LHCN-M2 (cell line): ENCODE measurements at places on chromosomes 11 and 22. TPM values are rescaled to one million over a fixed set of nuclear protein-coding genes. Genes with fewer than 3 reads are reported as not detected.
A peak's percentile ranks its signal among the peaks of the same experiment; 100 is the strongest.

CTSW gene
- total RNA-seq, result 0.40 TPM in 1 of 2 replicates, not detected in the other

KIRREL3 gene
- 2.1 and 2.8 TPM in 2 replicates for total RNA-seq

KRTAP5-7 gene
- not detected in 2 replicates for total RNA-seq

OR51I1 gene
- total RNA-seq, result not detected in 2 replicates

NOX4 gene
- total RNA-seq, result 2.2 TPM in 1 of 2 replicates, not detected in the other

CCDC116 gene
- 0.06 and 0.26 TPM in 2 replicates for total RNA-seq

ART1 gene
- total RNA-seq, result not detected in 2 replicates

RBMXL2 gene
- total RNA-seq, result not detected in 2 replicates

MFRP gene
- not detected in 2 replicates for total RNA-seq

PRDM11 gene
- total RNA-seq, result 3.8 and 4.6 TPM in 2 replicates

THOC5 gene
- total RNA-seq, result 40.3 and 42.6 TPM in 2 replicates

GRCh38 chr11:44731685-44732430, 5.1 kb downstream of the TSPAN18 start:
- DNase-seq, result no peak

- no peak for DNase-seq
These were observed 39.3 kb downstream of the SGSM3 start for GRCh38 chr22:40409613-40410113.

DNA sequence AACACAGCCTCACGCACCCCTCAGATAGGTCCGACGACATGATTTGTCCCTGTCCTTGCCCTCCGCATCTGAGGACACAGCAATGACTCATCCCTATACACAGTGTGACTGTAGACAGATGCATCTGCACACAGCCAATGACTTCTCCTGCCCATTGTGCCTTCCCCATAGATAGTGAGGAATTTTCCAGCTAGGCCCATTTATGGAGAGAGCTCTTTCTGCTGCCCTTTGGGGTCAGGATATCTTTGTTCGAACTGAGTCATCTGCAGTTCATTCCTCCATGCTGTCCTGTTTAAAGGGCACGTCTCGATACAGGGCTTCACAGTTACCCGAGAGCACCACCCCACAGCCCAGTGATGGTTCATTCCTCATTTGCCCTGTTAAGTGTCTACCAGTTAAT, 96.7 kb downstream of the LARGE1 start:
- DNase-seq, result no peak

GRCh38 chr11:662689-663274, 25.7 kb downstream of the DRD4 start:
- DNase-seq, result peak; percentile 51

DNA sequence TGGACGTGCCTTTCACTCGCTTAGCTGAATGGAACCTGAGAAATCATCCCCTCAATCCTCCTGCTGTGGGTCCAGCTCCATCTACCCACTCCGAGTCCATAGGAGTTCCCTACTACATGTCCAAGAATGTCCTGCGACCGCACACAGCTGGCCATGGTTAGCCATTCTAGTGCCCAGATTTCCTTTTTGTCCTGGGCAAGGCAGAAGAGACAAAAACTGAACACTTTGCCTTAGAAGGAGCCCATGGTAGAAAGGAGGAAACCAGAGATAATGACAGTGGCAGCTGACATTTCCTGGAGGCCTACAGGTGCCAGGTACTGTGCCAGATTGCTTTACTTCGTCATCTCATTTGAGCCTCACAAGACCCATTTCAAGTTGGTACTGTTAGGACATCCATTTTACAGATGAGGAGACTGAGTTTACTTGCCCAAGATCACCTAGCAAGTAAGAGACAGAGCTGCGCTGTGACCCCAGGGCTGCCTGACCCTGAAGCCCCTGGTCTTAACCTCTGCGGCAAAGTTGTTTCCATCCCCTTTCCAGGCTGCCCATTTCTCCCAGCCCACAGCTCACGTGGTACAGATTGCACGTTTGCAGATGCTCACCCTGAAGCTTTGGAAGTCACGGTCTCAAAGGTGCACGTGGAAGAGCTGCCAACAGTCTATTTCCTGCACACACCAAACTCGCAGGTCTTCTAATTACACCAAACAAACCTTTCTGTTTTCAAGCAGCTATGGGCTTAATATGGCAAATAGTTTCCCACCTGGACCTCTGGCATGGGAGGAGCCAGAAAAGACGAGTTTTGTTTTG, 112.7 kb downstream of the ZBTB16 start:
- DNase-seq, result no peak

DNA sequence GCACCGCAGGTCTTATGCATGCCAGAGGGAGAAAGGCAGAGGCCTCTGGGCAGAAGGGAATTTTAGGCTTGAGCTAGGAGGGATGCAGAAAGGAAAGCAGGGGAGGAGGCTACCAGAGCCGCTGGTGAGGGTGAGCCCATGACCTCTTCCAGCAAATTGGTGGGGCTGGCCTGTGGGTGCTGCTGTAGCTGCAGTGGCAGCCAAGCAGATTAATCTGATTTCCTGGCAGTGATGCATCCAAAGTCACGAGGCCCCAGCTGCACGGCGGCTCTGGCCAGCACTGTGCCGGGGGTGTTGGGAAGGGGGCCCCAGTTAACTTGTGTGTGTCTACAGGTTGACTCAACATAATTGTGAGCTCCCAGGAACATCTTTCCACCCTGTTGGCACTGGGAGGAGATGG, 41.4 kb upstream of the B3GAT1 start:
- DNase-seq, result no peak

DNA sequence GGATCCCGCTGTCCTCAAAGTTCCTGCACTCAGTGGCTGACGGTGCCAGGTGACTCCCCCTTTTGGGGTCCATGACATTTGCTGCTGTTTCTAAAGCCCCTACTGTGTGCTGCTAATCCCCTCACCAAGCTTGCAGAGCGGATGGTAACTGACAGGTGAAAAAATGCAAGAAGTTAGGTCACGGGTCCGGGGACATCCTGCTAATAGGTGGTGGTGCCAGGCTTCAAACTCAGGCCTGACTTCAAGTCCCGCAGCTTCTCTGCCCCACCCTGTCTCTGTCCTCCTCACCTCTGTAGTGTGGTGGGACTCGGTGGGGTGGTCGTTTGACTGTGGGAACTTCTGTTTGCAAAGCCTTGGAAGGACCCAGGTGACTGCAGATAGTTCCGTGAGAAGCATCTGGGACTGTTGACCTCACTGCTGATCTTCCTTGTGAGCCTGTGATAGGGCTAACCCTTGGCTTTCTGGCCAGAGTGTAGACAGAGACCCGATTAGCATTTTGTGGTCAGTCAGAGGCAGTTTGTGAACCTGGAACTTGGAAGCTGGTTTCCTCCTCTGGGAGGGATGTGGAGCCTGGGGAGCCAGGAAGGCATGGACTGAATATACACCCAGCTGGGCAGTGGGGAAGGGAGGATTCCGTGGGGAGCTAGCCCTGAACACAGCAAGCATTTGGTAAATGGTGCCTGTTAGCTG, 115.4 kb upstream of the OR4B1 start:
- DNase-seq, result no peak

- no peak for DNase-seq
These were observed 1.4 kb upstream of the OVOL1 start for GRCh38 chr11:65785319-65786007.

DNA sequence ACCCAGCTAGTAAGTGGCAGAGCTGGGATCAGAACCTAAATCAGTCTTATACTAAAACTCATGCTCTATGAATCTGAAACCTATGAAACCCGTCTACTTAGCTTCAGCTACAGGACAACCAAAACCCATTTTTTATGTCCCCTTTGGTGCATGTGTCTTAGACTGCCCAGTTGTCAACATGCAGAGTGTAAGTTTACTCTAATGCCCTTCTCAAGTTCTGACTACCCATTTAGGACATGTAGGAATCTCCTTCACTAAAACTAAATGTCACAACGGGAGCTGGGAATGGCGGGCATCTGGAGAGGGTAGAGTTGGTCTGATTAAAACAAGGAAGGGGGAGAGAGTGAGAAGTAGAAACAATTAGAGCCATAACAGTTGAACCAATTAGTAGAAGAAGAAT, 167.9 kb upstream of the UBASH3B start:
- no peak for DNase-seq

DNA sequence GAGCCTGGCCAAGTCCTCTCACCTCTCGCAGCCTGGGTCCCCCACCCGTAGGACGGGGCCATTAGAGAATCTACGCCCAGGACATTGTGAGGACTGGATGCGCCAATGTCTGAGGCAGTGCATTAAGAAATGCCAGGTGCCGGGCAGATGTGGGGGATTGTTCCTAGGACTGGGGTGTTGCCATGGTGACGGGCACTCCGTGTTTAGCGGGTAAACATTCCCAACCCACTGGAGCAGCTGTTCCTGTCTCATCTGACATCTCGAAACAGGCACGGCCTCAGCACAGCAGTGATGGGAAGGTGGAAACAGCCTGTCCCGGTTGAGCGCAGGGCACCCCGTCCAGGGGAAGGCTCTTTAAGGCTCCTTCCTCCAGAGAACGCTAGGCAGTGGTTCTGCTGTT, 99.6 kb upstream of the RTL6 start:
- DNase-seq, result peak; percentile 97

DNA sequence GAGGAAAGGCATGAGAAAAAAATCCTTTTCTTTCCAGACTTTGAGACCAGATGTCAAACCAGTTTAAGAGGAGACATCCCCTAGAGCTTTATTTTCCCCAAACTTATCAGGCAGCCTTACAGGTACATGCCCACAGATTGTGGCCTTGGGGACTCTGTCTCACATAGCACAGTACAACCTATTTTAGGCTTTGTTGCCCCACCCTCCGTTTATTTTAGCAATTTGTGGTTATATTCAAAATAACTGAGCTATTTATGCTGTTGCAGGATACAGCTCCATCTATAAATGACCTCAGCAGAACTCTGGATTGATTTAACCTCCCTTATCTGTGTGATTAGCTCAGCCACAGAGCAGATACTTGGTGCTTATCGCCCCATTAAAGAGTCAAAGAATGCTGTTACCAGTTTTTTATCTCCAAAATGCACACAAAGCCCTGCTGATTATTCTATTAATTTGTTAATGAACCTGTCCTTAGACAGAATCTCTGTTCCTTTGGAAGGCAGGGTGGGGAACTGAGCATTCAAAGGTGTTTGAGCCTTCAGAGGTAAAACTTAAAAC, 525.2 kb downstream of the OPCML start:
- DNase-seq, result no peak

DNA sequence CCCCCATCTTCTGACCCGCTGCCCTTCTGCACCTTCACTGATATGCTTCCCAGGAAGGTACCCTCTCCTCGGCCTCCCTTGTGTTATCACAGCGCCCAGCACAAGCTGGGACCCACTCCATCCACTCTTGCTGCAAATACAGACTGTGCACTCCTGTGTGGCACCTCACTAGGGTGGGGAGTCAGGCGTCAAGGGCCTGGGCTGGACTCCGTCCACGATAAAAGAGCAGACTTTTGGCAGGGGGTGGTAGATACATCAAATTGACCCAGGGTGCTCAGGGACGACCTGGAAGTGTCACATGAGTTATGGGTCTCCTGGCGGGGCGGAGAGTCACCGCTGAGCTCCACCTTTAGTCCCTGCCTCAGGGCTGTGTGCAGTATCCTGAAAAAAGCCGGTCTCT, 908 bp downstream of the TRPM5 start:
- DNase-seq, result no peak

DNA sequence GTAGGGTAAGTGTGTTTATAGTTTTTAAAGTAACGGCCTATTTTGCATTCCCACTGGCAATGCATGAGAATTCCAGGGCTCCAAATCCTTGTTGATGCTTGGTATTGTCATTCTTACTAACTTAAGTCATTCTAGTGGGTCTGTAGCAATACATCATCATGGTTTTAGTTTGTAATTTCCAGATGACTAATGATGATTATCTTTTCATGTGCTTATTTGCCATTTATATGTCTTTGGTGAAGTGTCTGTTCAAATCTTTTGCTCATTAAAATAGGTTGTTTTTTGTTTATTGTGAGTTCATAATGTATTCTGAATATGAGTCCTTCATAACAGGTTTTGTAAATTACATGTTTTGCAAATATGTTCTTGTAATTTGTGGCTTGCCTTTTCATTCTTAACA, 31.2 kb downstream of the MTMR3 start:
- DNase-seq, result peak; percentile 76

DNA sequence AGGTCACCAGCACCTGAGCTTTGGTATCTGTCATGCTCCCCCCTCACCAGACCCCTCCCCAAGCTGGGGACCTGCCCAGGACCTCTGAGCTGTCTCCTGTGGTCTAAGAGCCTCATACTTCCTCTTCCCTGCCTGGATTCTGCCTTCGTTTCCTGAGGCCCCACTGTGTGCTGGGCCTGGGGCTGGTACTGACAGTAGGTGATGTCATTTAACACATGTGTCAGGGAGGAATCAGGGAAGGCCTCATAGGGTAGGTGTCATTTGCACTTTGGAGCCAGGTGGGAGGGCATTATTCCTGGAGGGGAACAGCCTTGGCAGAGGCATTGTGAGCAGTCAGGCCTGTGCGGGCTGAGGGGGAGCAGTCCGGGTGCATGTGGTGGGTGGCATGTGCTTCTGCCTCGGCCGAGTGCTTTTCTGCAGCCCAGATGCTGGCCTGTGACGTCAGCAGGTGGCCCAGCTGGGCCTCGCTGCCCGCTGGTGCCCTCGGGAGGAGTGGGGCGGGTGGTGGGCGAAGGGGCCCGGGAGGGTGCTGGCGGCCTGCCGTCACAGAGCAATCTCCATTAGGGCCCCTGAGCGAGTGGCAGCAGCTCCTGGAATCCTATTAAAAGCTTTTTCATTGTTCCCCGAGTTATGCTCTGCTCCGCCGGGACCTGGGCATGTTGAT, 9.1 kb downstream of the FLRT1 start:
- no peak for DNase-seq

GRCh38 chr11:100208207-100208606, 478.9 kb upstream of the ARHGAP42 start:
- DNase-seq, result no peak

GRCh38 chr22:40746428-40747220, 67.3 kb downstream of the MCHR1 start:
- DNase-seq, result no peak

- no peak for DNase-seq
These were observed 1.9 kb upstream of the ATL3 start for GRCh38 chr11:63672936-63673539.

DNA sequence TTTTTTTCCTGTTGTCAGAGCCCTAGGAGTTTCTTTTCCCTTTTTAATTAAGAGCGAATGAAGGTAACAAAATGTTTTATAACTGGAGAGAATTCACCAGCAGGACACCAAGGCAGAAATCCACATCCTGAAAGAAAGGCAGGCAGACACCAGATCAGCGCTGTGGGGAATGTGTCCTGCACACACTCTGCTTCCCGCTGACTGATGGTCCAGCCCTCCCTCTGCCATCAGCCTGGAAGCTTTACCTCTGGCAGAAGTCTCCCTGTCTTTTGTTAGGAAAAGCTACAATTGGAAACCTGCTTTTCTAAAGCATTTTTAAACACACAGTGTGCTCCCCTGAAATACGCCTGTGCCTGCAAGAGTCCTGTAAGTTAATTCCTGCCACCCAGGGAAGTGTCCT, 638.5 kb downstream of the NTM start:
- DNase-seq, result no peak

- DNase-seq, result no peak
These were observed 31.0 kb downstream of the SYT7 start for GRCh38 chr11:61549662-61550568.
